ENCODE measurements at places on chromosomes 13 and 19.

DNA sequence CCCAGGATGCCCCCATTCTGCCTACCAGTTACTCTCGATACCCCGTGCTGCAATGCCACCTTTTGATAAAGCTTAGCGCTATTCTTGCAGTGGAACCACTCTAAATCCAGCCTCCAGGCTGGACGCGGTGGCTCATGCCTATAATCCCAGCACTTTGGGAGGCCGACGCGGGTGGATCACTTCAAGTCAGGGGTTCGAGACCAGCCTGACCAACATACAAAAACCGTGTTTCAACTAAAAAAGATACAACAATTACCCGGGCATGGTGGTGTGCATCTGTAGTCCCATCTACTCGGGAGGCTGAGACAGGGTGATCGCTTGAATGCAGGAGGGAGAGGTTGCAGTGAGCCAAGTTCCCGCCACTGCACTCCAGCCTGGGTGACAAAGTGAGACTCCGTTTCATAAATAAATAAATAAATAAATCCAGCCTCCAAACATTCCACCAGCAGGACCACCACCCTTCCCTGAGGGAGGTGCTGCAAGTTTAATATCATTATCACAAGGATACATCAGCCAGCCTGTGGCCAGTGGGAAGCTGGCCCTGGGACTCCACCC lies 27.7 kb downstream of the CYP2B6 start:
- DNase-seq = no peak

GRCh38 chr19:16042533-16043085 lies 33.7 kb upstream of the TPM4 start:
- no peak for DNase-seq

DNA sequence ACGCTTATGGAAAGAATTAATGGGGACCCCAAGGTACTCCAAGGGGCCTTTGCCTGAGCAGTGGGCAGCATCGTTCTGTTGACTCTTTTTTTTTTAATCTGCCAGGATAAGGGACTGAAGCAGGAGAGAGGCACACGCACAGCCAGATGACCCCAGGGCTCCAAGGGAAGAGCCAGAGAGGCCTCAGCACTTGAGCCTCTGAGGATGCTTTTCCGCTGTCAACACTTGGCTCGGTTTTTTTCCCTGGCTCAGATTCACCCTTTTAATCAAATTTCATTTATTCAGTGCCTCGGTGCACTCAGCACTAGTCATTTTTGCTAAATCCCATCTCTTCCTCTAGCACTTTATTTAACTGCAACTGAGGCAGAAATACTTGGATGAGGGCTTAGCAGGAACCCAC lies 226.3 kb downstream of the FGF9 start:
- no peak for DNase-seq

DNA sequence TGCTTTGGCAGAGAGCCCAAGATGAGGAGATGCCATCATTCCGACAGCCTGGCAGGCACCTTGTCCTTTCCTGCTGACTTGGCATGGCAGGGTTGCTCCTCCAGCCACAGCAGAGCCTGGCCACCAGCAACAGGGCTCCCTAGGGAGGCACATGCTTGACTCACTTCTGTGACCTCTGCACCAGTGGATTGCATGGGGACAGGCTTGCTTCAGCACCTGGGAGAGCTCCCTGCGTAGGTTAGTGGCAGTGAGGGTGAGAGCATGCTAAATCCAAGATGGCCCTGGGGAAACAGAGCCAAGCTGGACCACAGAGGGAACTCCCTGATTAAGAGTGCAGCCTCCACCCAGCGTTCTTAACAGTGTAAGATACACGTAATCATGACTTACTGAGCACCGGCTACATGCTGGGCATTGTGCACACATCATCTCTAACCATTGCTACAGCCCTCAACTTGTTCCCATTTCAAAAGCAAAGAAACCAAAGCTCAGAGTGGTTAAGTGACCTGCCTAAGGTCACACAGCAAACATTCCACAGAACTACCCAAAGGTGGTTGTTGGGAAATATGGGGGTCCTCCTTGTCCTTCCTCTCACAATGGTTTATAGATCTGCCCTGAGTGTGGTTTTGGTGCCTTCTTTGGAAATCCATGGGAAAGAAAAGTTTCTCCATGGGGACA lies 116.6 kb upstream of the UQCRFS1 start:
- no peak for DNase-seq

GRCh38 chr19:32718286-32718685 lies 1.3 kb upstream of the TDRD12 start:
- DNase-seq = no peak

DNA sequence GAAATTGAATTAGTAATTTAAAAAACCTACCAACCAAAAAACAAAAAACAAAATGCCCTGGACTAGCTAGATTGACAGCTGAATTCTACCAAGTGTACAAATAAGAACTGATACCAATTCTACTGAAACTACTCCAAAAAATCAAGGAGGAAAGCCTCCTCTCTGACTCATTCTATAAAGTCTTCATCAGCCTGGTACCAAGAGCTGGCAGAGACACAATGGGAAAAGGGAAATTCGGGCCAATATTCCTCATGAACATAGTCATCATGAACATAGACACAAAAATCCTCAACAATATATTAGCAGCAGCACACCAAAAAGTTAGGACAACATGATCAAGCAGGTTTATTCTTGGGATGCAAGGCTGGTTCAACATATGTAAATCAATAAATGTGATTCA lies 2667.7 kb upstream of the PCDH20 start:
- no peak for DNase-seq

Measured in type B pancreatic cell (in vitro differentiated cells).